HAP-1 (cell line): ENCODE measurements at places on chromosomes 1 and 21.
A peak's percentile ranks its signal among the peaks of the same experiment; 100 is the strongest.

GRCh38 chr1:202233171-202233570 is 39.6 kb downstream of the LGR6 start:
- no peak for DNase-seq

GRCh38 chr1:31029026-31029425 is 36.5 kb downstream of the PUM1 start:
- DNase-seq = no peak

- no peak for DNase-seq
These were observed 5.2 kb downstream of the TMPRSS3 start for GRCh38 chr21:42390696-42391095.

- no peak for DNase-seq
These were observed 21.3 kb upstream of the SARS1 start for GRCh38 chr1:109192433-109192832.

DNA sequence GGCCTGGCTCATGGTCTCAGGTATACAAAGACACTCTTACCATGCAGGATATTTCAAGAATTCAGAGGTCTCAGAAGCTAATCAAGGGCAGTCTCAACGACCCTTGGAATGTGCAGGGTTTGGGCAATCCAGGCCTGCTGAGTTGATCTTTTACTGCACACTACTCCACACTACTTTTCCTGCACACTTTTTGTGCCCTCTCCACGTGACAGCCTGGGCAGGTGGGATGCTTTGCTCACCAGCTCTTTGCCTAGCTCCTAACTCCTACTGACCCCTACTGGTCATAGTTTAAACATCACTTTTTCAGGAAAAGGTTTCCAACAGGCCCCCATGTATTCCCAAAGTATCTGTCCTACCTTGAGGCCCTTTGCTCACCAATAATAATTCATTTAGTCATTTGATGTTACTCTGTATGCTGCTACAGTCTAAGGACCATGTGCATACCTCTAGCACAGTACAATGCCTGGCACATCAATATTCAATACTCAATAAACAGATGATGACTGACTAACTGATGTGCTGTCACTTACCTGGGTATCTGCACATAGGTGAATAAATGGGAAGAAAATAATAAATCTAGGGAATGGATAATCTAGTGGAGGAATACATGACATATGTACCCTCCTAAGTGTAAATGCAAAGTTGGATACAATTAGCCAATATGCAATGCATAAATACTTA is 9.6 kb downstream of the DUSP23 start:
- peak; percentile 11 for DNase-seq

GRCh38 chr1:15028616-15029015 is 124.9 kb upstream of the TMEM51 start:
- DNase-seq = no peak
